ENCODE measurements at places on chromosomes 4 and X. TPM values are rescaled to one million over a fixed set of nuclear protein-coding genes. Genes with fewer than 3 reads are reported as not detected.

Gene ZCCHC12
- not detected for total RNA-seq

Gene GPRASP2
- total RNA-seq = 9.6 TPM

Gene TMSB15A
- total RNA-seq = 0.82 TPM

Gene GPRASP1
- total RNA-seq = 0.65 TPM

Gene SMARCA5
- 63.6 TPM for total RNA-seq

Gene MFSD8
- 24.3 TPM for total RNA-seq

Gene FOXP3
- total RNA-seq = not detected

Gene SCML1
- 5.7 TPM for total RNA-seq

Gene GUCY1B1
- 6.9 TPM for total RNA-seq

Gene XAGE1B
- total RNA-seq = not detected

Gene CFAP99
- total RNA-seq = 0.16 TPM

Gene RAI2
- total RNA-seq = 1.6 TPM

Gene CLGN
- 0.81 TPM for total RNA-seq

Gene COL4A6
- total RNA-seq = 0.16 TPM

Gene CTSO
- 5.5 TPM for total RNA-seq

Gene NWD2
- total RNA-seq = not detected

Gene CYSLTR1
- 0.81 TPM for total RNA-seq

Gene SSX2B
- not detected for total RNA-seq

Gene BTK
- total RNA-seq = not detected

Gene HSFX3
- not detected for total RNA-seq

Gene ATP2B3
- total RNA-seq = not detected

Gene ATRX
- 114 TPM for total RNA-seq

Gene MEPE
- total RNA-seq = not detected

Gene PPBP
- not detected for total RNA-seq

Gene ZNF630
- 0.65 TPM for total RNA-seq

Gene HTR2C
- not detected for total RNA-seq

Gene GC
- not detected for total RNA-seq

Gene ING2
- 6.5 TPM for total RNA-seq

Gene PAGE2
- total RNA-seq = not detected

Gene PRKG2
- not detected for total RNA-seq

Gene ADH1A
- not detected for total RNA-seq

Gene VCX2
- total RNA-seq = not detected

Gene WDR1
- total RNA-seq = 385 TPM

Gene MAGED4
- 6.2 TPM for total RNA-seq

Gene ATP1B4
- not detected for total RNA-seq

Gene ASB5
- total RNA-seq = not detected

Gene FAM114A1
- 67.8 TPM for total RNA-seq

Gene CYBB
- total RNA-seq = not detected

Gene FHIP1A
- total RNA-seq = 0.13 TPM

Gene CCSER1
- total RNA-seq = 1.1 TPM

Gene MAGIX
- 0.32 TPM for total RNA-seq

Gene HSFX2
- 0.16 TPM for total RNA-seq

Gene NFKB1
- total RNA-seq = 87.7 TPM

Gene PRMT9
- total RNA-seq = 13.2 TPM

Gene SSX4
- not detected for total RNA-seq

Gene PCDH19
- 2.2 TPM for total RNA-seq

Gene C4orf36
- total RNA-seq = 0.16 TPM

Gene CHRDL1
- not detected for total RNA-seq

Gene CTAG2
- total RNA-seq = not detected

Gene ARMCX4
- 9.9 TPM for total RNA-seq

Gene KIAA1210
- not detected for total RNA-seq

Gene SLC6A8
- total RNA-seq = 5.5 TPM
